ENCODE measurements at places on chromosomes 12 and 14.

DNA sequence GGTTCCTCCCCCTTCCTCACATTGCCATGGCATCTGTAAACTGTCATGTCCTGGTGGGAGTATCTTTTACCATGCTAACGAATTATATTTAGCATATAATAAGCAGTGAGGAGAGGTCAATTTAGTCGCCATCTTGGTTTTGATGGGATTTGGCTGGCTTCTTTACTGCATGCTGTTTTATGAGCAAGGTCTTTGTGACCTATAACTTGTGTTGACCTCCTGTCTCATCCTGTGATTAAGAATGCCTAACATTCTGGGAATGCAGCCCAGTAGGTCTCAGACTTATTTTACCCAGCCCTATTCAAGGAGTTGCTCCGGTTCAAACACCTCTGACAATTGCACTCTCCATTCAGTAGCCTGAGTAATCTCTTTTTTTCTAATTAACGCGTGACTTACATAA is 2.1 kb upstream of the EIF4B start:
- peaks cover 6% of the 10 kb centered on the region for H3K4me1 ChIP-seq
- H3K4me3 ChIP-seq, result no peak overlapping the region
- DNase-seq, result no peak
- H3K27me3 ChIP-seq, result no peaks in the 10 kb centered on the region
- H3K36me3 ChIP-seq, result peaks cover 19% of the 10 kb centered on the region

DNA sequence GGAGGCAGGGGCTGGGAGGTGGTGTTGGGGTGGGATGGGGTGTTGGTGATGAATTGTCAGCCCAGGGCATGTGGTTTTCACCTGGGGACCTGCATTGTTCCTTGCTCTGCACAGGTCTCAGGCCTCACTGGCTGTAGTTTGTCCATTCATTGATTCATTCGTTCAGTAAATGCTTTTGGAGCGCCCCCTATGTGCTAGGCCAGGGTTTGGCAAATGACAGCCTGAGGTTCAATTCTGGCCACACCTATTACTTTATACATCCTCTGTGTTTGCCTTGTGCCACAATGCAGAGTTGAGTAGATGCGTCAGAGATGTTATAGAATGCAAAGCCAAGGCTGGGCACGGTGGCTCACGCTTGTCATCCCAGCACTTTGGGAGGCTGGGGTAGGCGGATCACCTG is 4.7 kb downstream of the ADCK1 start:
- H3K27me3 ChIP-seq, result no peaks in the 10 kb centered on the region
- DNase-seq, result no peak
- H3K4me1 ChIP-seq, result no peaks in the 10 kb centered on the region
- H3K4me3 ChIP-seq, result no peak overlapping the region
- no peak overlapping the region for H3K27ac ChIP-seq

- no peak overlapping the region for H3K4me3 ChIP-seq
- peaks cover 31% of the 10 kb centered on the region for H3K36me3 ChIP-seq
- peaks cover 5% of the 10 kb centered on the region for H3K4me1 ChIP-seq
Observed at GRCh38 chr12:6465467-6466183, 4.9 kb downstream of the VAMP1 start.

- H3K4me3 ChIP-seq, result no peak overlapping the region
- no peaks in the 10 kb centered on the region for H3K27me3 ChIP-seq
- H3K27ac ChIP-seq, result no peak overlapping the region
- no peaks in the 10 kb centered on the region for H3K36me3 ChIP-seq
Observed at GRCh38 chr12:104591257-104591885, 134.6 kb downstream of the CHST11 start.

DNA sequence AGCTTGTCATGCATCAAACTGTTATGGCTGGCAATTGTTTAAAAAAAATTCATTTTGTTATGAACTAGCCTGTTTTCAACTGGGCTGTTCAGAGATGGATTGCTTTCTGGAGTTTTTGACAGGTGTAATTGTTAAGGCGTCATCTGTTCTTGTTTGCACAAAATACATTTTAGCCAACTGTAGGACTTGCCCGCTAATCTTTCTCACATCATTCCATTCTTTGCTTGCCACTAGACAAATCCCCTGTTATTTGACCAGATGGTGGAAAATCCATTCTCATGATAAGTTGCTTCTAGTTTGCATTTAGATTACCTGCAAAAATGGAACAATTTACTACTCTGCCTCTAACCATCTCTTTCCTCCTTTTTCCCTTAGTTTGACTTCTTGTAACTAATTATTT is 114.3 kb downstream of the NPAS3 start:
- H3K4me1 ChIP-seq, result peaks cover 6% of the 10 kb centered on the region
- no peak for DNase-seq
- no peaks in the 10 kb centered on the region for H3K36me3 ChIP-seq

DNA sequence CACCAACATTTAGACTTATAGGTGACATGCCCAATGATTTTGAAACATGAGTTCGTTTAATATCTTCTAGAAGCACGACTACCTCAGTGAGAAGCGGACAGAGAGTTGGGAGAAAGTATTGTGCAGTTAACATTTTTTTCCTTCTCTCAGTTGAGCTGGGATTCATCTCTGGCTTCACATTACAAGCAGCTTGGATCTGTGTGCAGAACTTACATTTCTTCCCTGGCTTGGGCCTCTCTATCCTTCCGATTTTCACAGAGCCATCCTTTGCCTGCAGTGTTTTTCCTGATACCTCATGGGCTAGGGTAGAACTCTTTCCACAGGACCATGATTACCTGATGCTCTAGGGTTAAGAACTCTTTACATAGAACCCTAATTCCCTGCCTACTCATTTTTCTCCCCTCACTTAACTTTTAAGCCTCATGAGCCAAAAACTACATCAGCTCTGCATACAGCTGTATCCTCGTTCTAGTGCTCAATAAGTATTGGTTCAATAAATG is 86.5 kb downstream of the FLRT2 start:
- H3K4me3 ChIP-seq, result no peak overlapping the region
- no peak overlapping the region for H3K27ac ChIP-seq
- no peaks in the 10 kb centered on the region for H3K4me1 ChIP-seq
- H3K36me3 ChIP-seq, result peaks cover 3% of the 10 kb centered on the region
- H3K27me3 ChIP-seq, result no peaks in the 10 kb centered on the region
- DNase-seq, result no peak

DNA sequence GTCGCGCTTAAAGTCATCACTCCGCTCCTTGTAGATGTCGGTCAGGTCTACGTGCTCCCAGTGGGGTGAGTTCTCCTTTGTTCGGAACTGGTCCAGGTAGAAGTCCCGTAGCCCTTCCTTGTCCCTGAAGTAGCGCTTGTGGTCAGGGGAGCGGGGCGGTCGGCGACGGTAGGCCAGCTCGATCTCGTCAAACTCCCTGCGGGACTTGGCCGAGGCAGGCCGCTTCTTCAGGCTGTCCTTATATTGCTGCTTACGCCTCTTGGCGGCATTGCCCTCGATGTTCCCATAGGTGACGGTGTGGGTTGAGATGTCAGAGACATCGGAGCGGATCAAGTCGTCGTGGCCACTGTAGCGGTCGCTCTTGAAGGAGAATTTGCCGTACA is 367.2 kb downstream of the EMP1 start:
- peaks cover 1% of the 10 kb centered on the region for H3K4me1 ChIP-seq
- DNase-seq, result no peak
- H3K4me3 ChIP-seq, result no peak overlapping the region
- peaks cover 39% of the 10 kb centered on the region for H3K36me3 ChIP-seq
